ENCODE measurements at places on chromosomes 1 and 21. TPM values are rescaled to one million over a fixed set of nuclear protein-coding genes. Genes with fewer than 3 reads are reported as not detected.

DNA sequence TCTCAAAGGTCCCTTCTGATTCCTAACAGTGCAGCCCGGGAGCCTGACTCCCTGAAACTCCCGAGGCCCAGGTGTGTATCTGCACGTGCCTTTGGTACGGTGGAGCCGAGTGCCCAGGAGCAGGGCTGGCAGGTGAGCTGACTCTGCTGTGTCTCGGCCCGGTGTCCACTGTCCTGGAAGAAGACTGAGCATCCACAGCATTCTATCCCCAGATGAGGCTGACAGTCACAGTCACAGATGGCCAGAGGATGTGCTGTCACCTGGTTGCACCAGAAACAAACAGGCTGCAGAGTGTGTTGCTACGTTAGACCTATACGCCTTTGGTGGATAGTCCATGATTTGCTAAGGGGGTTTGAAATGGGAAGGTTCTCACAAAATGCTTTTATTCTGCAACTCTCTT, 9.8 kb downstream of the ETV3L start:
- no peaks in the 10 kb centered on the region for H3K27me3 ChIP-seq
- H3K4me1 ChIP-seq: peaks cover 11% of the 10 kb centered on the region
- no peak for DNase-seq
- no peaks in the 10 kb centered on the region for H3K36me3 ChIP-seq
- no peak overlapping the region for H3K4me3 ChIP-seq

DNA sequence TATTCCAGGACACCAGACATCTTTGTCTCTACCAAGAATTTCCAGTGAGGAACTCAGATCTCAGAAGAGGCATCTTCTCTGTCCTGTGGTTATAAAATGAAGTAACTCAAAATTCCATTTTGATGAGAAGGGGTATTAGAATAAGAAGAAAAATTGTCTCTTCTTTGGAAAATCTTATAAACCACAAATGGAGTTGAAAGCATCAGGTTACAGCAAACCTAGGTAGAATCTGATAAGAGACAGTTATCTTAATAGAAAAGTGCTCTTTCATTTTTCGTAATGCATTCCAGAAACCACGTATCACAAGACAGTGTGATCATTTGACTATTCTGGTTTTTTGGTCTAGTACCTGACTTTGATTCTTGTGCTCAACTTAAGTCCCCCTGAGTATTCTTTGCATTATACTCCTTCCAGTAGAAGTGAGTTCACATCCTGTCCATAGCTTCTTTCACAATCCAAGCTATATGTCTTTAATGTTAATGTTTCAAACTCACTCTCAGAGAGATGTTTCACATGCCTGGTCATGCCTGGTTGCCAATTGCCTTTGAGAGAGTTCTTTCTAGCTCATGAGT, 120.9 kb upstream of the PRDX6 start:
- H3K27ac ChIP-seq: no peak overlapping the region
- peak; percentile 86 for DNase-seq
- no peak overlapping the region for H3K4me3 ChIP-seq
- no peaks in the 10 kb centered on the region for H3K36me3 ChIP-seq
- no peaks in the 10 kb centered on the region for H3K27me3 ChIP-seq

DNA sequence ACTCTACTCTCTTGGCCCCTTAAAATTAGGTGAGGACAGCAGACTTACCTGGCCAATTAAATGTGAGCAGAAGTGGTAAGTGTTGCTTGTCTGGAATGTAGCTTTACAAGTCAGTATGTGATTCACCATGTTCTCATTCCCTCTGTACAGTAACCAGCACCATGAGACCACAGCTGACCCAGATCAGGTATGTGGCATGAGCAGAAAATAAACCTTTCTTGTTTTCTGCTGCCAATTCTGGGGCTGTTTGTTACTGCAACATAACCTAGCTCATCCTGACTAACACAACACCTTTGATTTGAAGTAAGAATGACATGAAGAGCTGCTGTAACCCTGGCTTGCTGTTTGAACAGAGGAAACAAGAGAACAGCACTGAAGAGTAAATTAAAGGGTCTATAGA, 24.9 kb downstream of the ITPKB start:
- no peak overlapping the region for H3K4me3 ChIP-seq
- no peak overlapping the region for H3K27ac ChIP-seq

- H3K4me1 ChIP-seq: no peaks in the 10 kb centered on the region
- H3K4me3 ChIP-seq: no peak overlapping the region
- H3K27me3 ChIP-seq: peaks cover 21% of the 10 kb centered on the region
- H3K27ac ChIP-seq: no peak overlapping the region
- no peak for DNase-seq
These were observed 17.5 kb upstream of the LAMTOR5 start for GRCh38 chr1:110424699-110425611.

DNA sequence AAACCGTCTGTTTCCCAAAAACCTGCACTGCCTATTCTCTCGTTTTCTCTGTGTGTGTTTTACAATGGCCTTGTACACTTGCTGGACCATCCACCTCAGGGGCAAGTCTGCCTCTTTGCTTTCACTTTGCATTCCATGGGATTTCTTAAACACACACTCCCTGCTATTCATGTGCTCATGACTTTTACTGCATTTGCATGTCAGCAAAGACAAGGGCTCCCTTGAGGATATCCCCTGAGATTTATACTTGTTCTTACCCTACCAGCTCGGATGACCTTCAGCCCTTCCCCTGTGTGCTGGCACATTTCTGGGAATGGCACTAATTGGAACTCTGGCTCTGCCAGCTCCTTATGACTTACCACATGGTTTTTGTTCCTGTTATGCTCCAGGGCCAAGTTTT, 386.9 kb downstream of the AMY1C start:
- H3K27me3 ChIP-seq: no peaks in the 10 kb centered on the region
- H3K36me3 ChIP-seq: no peaks in the 10 kb centered on the region
- no peak overlapping the region for H3K4me3 ChIP-seq
- DNase-seq: no peak
- no peaks in the 10 kb centered on the region for H3K4me1 ChIP-seq

DNA sequence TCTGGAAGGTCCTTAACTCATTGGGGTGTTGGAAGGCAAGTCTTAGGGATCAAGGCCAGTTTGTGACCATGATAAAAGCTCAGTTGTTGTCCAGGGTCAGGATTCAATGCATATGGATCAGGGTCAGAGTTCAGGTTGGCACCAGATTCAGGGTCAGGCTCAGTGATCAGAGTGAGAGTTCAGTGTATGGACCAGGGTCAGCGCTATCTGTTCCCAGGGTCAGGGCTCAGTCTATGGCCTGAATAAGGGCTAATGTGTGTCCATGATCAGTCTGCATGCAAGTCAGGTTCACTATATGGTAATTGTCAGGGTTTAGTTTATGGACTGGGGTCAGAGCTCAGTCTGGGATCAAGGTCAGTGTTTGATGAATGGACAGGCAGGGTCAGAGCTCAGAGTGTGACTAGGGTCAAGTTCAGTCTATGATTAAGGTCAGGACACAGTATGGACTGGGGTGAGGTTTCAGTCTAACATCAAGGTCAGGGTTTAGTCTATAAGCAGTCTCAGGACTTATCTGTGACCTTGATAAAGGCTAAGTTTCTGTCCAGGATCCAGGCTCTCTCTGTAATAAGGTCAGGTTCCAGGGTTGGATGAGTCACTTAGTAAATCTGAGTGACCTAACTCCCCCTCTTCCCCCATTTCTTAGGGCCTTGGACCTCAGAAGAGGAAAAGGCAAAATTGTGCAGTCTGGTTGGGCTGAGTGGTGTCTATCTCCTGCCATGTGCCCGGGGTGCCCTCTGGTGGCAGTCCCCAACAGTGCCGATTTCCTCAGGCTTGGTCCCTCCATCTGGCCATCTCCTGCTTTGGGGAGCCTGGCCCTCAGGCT, 23.8 kb downstream of the KNCN start:
- peaks cover 39% of the 10 kb centered on the region for H3K27me3 ChIP-seq
- H3K4me3 ChIP-seq: no peak overlapping the region
- no peak overlapping the region for H3K27ac ChIP-seq
- H3K4me1 ChIP-seq: peaks cover 3% of the 10 kb centered on the region

- no peaks in the 10 kb centered on the region for H3K4me1 ChIP-seq
- no peaks in the 10 kb centered on the region for H3K36me3 ChIP-seq
- no peak overlapping the region for H3K27ac ChIP-seq
- H3K4me3 ChIP-seq: no peak overlapping the region
These were observed 152.9 kb downstream of the FCRL5 start for GRCh38 chr1:157399343-157399983.

DNA sequence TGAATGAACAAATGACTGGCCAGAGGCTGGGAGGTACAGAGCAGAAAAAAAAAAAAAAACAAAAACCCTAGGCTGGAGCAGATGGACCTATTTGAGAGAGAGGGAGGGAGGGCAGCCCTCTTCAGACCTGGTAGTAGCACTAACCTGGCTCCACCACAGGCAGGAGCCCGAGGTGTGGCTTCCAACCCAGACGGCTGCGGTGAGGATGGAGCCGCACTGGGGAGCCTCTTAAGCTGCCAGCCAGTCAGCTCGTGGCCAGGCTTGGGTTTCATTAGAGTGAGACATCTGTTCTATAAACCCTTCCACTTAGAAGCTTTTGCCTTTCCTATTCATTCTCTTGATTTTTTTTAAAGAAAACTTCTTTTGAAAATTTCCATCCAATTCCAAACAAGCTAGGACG, 16.8 kb downstream of the LGR6 start:
- peaks cover 4% of the 10 kb centered on the region for H3K4me1 ChIP-seq
- no peaks in the 10 kb centered on the region for H3K36me3 ChIP-seq
- H3K4me3 ChIP-seq: no peak overlapping the region
- no peak overlapping the region for H3K27ac ChIP-seq
- peak; percentile 33 for DNase-seq

DNA sequence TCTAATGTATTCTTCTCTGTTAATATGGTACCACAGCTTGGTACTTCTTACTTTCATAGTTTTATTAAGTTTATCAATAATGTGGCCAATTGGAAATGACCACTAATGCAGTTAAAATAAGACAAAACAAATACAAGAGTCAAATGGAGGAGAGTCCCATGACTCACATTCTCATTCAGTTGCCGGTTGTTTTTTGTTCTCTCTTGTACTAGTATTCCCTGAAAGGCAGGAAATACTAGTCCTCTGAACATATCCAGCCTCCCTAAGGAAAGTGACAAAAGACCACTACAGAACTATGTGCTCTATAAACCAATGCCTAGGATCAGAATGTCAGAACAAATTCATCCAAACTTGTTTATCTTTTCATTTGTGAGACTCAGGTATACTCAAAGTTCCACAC, 165.2 kb upstream of the SAMSN1 start:
- no peaks in the 10 kb centered on the region for H3K27me3 ChIP-seq
- no peaks in the 10 kb centered on the region for H3K36me3 ChIP-seq
- no peak overlapping the region for H3K4me3 ChIP-seq

GRCh38 chr1:115323366-115324004, 14.6 kb downstream of the NGF start:
- no peaks in the 10 kb centered on the region for H3K36me3 ChIP-seq
- no peak for DNase-seq
- peak overlapping the region; percentile 41 for H3K27ac ChIP-seq
- peaks cover 29% of the 10 kb centered on the region for H3K4me1 ChIP-seq
- no peaks in the 10 kb centered on the region for H3K27me3 ChIP-seq

DNA sequence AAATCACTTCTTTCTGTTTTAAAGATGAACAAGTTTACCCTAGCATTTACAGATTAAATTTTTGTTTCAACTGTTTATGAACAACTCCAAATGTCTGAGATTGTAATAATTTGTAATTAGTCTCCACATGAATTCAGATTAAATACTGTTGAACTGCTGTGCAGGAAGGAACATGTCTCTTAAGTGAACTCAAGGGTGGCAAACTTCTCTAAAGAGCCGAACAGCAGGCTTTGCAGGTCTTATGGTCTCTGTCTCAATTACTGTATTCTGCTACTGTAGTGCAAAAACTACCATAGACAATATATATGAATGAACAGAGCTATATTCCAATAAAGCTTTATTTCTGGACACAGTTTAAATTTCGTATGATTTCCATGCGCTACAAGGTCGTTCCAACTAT, 6.6 kb downstream of the RSBN1 start:
- H3K36me3 ChIP-seq: no peaks in the 10 kb centered on the region
- H3K27ac ChIP-seq: no peak overlapping the region
- H3K4me1 ChIP-seq: peaks cover 12% of the 10 kb centered on the region

GRCh38 chr1:21573971-21574465, 64.8 kb downstream of the ALPL start:
- H3K27me3 ChIP-seq: no peaks in the 10 kb centered on the region
- H3K36me3 ChIP-seq: no peaks in the 10 kb centered on the region
- H3K4me3 ChIP-seq: no peak overlapping the region
- no peak overlapping the region for H3K27ac ChIP-seq
- DNase-seq: peak; percentile 67
- peaks cover 12% of the 10 kb centered on the region for H3K4me1 ChIP-seq

GRCh38 chr1:38740487-38740886, 119.1 kb downstream of the RRAGC start:
- H3K36me3 ChIP-seq: no peaks in the 10 kb centered on the region
- no peak overlapping the region for H3K4me3 ChIP-seq
- H3K4me1 ChIP-seq: peaks cover 13% of the 10 kb centered on the region
- H3K27me3 ChIP-seq: no peaks in the 10 kb centered on the region
- peak; percentile 37 for DNase-seq
- no peak overlapping the region for H3K27ac ChIP-seq

DNA sequence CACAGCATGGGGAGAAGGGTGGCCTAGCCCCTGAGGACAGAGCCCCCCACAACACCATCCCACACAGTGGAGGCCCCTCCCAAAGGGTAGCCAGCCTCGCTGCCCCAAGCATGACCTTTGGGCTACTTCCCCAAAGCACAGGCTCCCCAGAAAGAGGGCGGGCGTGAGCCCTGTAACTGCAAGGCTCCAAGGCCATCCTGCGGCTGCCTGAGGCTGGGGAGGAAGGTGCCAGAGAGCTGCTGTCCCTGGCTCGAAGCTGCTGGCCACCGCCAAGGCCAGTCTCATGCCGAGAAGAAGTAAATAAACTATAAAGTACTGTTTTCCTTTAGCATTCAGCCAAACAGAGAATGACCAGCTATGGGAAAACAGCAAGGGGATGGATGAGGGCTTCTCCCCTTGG, 27.5 kb downstream of the UBASH3A start:
- no peaks in the 10 kb centered on the region for H3K36me3 ChIP-seq
- no peaks in the 10 kb centered on the region for H3K4me1 ChIP-seq
- H3K4me3 ChIP-seq: no peak overlapping the region
- no peak for DNase-seq
- no peaks in the 10 kb centered on the region for H3K27me3 ChIP-seq

DNA sequence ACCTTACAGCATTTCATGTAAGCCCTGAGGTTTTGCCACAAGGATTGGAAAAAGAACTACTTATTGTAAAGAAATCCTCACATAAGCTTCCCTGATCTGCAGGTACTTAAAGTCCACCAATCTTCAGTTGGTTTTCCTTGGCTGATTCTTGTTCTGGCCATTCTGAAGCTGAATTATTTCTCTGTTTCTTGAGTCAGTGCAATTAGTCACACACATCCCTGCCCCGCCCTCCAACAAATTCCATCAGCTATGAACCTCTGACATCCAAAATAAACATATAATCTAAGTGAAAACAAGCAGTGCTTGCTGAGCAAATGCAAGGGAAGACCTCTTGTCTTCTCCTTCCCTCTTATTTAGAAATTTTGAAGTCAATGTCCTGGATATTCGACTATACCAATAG, 8.2 kb upstream of the FNDC7 start:
- H3K4me1 ChIP-seq: peaks cover 14% of the 10 kb centered on the region
- peak; percentile 73 for DNase-seq
- peak overlapping the region; percentile 5 for H3K27ac ChIP-seq
- H3K36me3 ChIP-seq: peaks cover 16% of the 10 kb centered on the region

KRTAP20-4 gene
- total RNA-seq: not detected

MARK1 gene
- 10.8 TPM for total RNA-seq

KRTAP19-3 gene
- not detected for total RNA-seq

TMEM81 gene
- total RNA-seq: 4.8 TPM

Data from astrocyte (in vitro differentiated cells and primary cell).